Activated CD8-positive, alpha-beta T cell treated with anti-CD3 and anti-CD28 coated beads, Interleukin-2, amount 10 ng/mL, durations not matched to agents 7 days and 5 days (primary cell): ENCODE measurements at places on chromosomes 7 and 10.

- DNase-seq: no peak
Observed at GRCh38 chr10:89916468-89917215, 215.3 kb downstream of the KIF20B start.

GRCh38 chr7:29306319-29306991, 111.9 kb downstream of the CHN2 start:
- DNase-seq: no peak

DNA sequence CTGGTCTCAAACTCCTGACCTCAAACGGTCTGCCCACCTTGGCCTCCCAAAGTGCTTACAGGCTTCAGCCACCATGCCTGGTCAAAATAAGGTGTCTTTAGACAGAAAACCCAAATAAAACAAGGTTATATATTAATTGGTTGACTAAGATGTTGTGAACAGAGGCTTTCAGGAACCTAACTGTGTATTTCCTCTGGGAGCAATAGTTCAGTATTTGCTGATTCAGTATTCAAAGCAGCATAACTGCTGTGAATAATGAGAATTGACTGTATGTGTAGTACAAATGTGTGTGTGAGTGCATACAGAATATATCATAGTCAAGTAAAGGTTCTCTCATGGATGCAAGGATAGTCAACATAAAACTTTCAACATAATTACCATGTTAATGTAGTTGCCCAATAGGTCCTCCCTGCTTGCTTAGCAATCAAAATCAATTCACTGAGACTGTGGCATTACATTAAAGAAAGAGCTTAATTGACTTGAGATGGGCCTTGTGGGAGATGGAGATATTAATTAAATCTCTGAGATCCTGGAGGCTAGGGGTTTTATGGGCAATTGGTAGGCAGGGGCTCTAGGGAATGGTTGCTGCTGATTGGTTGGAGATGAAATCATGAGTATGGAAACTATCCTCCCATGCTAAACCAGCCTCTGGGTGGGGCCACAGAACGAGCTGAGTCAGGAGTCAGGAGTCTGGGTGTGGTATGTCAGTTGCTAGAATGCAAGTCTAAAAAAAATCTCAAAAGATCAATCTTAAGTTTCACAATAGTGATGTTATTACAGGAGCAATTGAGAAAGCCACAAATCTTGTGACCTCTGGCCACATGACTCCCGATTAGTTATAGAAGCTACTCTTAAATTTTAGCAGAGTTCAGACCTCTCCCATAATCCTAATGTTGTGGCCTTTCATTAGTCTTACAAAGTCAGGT, 162.7 kb downstream of the AKR1D1 start:
- DNase-seq: no peak

GRCh38 chr10:93718937-93719725, 16.7 kb upstream of the FRA10AC1 start:
- DNase-seq: no peak

DNA sequence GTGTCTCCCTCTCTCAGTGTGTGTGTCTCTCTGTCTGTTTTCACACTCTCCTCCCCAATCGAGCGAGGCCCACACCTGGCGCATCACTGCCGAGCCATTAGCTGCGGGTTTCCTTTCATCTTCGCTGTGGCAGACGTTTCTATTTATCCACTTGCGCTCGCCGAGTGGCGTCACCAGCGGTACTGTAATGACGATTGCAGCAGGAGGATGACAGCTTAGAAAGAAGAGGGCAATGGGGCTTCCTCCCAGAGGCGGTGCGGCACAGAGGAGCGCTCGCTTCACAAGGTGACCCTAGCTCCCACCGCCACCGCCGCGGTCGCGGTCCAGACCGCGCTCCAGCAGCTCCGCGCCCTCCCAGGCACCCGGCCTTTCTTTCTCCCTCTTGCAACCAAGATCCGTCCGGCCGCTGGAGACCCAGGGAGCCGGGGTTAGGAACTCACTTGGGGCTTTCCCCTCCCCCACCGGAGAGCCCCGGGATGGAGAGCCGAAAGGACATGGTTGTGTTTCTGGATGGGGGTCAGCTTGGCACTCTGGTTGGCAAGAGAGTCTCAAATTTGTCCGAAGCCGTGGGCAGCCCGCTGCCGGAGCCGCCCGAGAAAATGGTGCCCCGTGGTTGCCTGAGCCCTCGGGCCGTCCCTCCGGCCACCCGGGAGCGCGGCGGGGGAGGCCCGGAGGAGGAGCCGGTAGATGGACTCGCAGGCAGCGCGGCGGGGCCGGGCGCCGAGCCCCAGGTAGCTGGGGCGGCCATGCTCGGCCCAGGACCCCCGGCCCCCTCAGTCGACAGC, at the start of gene EVX1:
EVX1 (plus strand) TSS at position 248 of the 785 bp plus-strand sequence; CDS start at position 477, 229 bp downstream.
- DNase-seq: peak; percentile 35

DNA sequence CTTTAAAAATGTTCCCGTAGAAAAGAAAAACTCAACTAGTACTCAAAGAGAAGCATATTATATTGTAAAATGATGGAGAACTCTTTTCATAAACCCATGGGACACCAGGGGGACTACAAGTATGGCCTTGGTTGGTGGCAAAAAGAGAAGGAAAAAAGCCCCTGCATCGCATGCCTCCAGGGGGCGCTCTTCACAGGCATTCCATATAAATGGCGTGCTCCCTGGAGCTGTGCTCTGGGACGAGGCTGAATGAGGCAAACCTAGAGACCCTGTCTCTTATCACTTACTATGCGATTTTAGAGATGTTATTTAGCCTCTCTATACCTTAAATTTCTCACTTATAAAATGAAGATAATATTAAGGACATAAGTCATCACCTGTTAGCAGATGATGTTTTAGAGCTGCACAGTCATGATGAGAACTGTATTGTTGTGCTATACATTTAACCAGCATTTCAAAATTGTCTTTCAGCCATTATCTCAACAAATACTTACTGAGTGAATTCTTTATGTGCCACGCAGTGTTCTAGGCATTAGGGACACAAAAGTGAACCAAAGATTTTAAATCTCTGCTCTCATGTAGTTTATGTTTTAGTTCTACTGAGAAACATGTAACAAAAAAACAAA, 105.8 kb downstream of the ARHGAP21 start:
- peak; percentile 61 for DNase-seq

DNA sequence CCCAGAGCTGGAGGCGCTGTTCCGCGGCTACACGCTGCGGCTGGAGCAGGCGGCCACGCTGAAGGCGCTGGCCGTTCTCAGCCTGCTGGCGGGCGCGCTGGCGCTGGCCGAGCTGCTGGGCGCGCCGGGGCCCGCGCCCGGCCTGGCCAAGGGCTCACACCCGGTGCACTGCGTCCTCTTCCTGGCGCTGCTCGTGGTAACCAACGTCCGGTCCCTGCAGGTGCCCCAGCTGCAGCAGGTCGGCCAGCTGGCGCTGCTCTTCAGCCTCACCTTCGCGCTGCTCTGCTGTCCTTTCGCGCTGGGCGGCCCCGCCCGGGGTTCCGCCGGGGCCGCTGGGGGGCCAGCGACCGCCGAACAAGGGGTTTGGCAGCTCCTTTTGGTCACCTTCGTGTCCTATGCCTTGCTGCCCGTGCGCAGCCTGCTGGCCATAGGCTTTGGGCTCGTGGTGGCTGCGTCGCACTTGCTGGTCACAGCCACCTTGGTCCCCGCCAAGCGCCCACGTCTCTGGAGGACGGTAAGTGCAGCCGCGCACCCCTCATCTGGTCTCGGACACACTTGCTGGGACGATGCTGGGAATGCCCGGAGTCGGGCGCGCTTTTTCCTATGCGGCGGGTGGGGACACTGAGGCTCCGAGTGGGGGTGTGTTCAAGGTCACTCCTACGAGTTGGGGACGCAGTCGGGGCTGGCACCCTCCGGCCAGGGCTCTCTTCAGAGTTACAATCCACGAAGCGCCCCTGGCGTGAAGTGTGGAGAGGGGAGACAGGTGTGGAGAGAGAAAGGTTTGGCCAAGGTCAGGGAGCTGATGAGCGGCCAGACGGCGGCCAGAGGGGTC, 717 bp downstream of the ADCY1 start:
- DNase-seq: no peak

- DNase-seq: no peak
Observed at GRCh38 chr7:46775776-46776175, 806.1 kb downstream of the TNS3 start.

GRCh38 chr7:134188311-134188710, 61.2 kb downstream of the LRGUK start:
- no peak for DNase-seq

- DNase-seq: no peak
Observed at GRCh38 chr7:46542076-46542475, 621.0 kb upstream of the IGFBP3 start.

DNA sequence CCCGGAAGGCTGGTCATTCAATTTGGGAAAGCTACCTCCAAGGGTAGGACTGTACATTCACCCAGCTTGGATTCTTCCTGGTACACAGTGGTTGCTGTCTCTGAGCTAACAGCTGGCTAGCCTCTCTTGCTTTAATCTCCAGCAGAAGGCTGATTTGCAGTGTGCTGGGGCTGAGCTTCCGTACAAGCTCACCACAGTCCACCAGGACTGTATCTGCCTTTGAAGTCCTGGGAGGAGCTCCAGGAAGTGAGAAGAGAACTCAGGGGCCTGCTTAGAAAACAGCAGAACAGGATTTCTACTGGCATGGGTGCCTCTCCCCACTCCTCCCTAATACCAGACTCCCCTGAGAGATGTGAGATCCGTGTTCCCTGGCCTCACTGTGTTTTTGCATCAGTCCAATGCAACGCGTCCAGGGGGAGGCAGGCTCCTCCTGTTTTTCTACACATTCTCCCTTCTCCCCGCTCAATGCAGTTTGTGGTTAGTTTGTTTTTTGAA, 6.6 kb downstream of the AFAP1L2 start:
- DNase-seq: no peak

DNA sequence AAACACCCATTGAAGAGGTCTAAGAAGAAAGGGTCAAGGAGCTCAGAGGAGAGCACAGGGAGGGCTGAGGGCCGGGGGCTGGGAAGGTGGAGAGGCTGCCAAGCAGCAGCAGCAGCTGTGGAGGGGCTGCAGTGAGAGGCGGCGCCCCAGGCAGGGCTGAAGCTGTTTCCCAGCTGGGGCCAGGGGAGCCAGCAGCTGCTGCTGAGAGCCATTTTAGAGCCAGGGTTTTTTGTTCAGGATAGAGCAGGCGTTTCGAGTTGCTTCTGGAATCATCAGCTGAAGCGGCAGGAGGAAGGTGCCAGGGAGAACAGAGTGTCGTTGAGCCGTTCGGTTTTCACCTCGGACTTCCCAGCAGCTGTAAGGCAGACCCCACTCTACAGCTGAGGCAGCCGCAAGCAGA, 62.7 kb downstream of the LANCL2 start:
- DNase-seq: no peak

GRCh38 chr10:34666008-34666704, 148.9 kb downstream of the PARD3 start:
- DNase-seq: no peak

- DNase-seq: no peak
Observed at GRCh38 chr10:88045656-88046415, 182.4 kb downstream of the PTEN start.

- no peak for DNase-seq
Observed at GRCh38 chr7:56092789-56093531, at the start of gene PHKG1. PHKG1 (minus strand) TSS chr7:56092952; CDS start chr7:56088941, 4,011 bp downstream.

GRCh38 chr10:79003183-79004100, 65.3 kb upstream of the ZMIZ1 start:
- no peak for DNase-seq

DNA sequence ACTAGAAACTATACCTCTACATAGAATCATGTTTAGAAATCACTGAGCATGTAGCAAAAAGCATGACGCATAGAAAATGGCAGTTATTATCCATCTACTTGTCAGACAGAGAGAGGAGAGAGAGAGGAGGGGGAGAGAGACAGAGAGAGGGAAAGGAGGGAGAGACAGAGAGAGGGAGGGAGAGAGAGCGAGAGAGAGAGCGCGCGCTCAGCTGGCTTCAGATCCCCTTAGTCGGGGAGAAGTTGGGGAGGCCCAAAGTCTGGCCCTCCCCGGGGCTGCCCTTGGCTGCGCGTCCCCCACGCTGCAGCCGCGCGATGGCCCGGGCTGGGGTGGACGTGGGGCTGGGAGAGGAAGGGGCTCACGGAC, 37.0 kb downstream of the CNPY1 start:
- DNase-seq: no peak

DNA sequence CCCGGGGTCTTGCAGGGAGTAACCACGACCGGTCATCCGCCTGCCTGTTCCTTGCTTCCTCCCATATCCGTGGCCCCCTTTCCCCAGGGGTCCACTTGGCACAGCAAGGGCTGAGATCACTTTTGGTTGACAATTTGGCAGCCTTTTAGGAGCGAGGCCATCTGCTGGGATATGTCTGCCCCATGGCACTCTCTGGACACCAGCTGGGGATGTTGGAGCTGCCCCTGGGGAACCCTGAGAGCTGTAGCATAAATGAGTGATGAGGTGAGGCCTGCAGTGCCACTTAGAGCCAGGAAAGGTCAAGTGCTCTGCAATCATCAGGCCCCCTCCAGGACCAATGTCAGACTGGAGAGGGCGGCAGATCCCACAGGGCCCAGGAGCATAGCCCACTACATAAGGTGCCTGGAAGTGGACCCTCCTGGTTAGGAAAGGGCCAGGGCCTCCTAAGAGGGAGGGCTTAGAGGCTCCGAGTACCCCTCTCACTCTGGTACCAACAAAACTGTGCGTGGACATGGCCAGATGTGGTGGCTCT, 92.1 kb downstream of the HIP1 start:
- DNase-seq: no peak

DNA sequence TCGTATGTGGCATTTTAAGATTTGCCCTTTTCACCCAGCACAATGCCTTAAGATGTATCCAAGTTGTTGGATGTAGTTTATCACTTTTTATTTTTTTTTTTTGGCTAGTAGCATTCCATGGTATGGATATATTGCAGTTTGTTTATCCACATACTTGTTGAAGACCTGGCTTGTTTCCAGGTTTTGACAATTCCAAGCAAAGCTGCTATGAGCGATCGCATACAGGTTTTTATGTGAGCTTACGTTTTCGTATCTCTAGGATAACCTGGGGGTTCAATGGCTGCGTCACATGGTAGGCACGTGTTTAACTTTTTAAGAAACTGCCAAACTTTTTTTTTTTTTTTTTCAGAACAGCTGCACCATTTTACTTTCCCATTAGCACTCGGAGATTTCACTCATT, 32.2 kb downstream of the BAIAP2L1 start:
- no peak for DNase-seq

- DNase-seq: no peak
Observed at GRCh38 chr7:35253460-35253709, 515 bp downstream of the TBX20 start.

DNA sequence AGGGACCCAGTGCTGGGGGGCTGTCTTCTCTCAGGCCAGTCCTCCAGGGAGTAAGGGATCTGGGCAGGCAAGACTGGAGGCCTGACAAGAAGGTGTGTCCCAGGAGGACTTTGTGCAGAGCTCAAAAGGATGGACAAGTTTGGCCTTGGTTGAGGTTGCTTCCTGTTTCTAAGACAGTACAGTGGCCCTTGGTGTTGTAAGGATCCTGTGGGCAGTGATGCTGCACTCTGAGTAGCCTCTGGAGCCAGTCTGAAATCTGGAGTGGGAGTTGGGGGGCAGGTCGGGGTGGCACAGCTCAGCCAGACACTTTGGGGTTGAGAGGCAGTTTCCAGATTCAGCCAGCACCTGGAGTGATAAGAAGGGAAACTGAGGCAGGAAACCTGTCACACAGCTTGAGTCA, 139.2 kb upstream of the ZMIZ1 start:
- DNase-seq: no peak
